ENCODE measurements at places on chromosomes 16 and 17. TPM values are rescaled to one million over a fixed set of nuclear protein-coding genes. Genes with fewer than 3 reads are reported as not detected.

DNA sequence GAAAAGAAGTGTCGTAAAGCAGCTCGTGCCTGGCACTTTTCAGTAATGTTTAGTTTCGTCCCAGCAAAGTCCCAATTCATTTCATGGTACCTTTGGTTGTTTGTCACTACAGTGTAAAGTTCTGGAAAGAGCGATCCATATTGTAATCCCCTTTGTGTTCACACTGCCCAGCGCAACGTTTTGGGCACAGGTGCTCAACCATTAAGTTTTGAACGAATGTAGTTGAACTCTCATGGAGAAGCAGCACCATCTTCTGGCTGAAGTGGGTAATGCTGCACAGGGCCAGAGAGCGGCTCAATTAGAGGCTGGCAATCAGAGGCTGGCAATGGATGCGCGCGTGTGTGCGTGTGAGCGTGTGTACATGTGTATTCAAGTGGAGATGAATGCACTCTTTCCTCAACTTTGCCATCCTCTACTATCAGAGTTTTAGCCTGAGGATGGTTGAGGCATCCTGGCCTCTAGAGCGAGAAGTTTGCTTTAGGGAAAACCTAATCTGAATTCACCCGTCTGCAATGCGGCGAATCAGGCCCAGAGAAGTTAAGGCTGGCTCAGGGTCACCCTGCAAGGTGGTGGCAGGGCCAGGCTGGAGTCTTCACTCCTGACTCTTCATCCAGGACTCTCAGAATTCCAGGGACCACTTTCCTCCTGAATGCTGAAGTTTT, 29.9 kb downstream of the DYNLL2 start:
- DNase-seq = peak; percentile 73

The METTL9 gene
- 59.5 TPM for total RNA-seq

DNA sequence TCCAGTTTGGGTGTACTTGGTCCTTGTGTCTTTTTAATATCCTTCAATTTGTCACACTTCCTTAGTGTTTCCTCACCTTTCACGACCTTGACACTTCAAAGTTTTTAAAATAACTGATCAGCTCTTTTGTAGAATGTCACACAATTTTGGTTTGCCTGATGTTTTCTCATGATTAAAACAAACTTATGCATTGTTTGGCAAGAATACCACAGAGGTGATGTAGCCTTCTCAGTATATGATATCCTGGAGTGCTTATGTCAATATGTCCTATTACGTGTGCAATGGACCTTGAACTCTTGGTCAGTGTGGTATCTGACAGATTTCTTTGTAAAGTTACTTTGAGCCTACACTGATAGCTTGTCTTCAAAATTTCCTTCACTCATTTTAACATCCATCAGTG, 297.4 kb downstream of the CNTNAP4 start:
- DNase-seq = no peak

- DNase-seq = no peak
These were observed 236.1 kb downstream of the GRIN2A start for GRCh38 chr16:9946022-9946720.

GRCh38 chr16:733382-734207, 6.7 kb downstream of the HAGHL start:
- DNase-seq = peak; percentile 62

The NETO2 gene
- total RNA-seq = 1.0 TPM

- DNase-seq = no peak
These were observed 75.4 kb upstream of the ZNF423 start for GRCh38 chr16:49931266-49931665.

The OTOP2 gene
- total RNA-seq = not detected

DNA sequence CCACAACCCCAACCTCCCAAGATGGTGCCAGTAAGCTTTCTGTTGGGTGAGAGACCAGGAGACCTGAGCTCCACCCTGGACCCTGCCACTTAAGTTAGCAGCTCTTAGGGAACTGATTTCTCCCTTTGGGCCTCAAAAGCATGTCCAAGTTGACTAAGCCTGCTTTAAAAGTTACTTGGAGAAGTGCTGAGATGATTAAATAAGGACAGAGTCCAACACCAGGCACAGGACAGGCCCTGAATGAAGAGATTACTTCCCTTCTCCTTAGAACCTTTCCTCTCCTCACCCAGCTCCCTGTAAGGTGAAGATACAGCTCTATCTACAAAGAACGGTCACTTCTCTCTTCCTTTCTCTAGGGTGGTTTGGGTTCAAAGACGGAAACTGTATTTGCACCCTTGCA, 162.6 kb downstream of the XYLT1 start:
- no peak for DNase-seq

DNA sequence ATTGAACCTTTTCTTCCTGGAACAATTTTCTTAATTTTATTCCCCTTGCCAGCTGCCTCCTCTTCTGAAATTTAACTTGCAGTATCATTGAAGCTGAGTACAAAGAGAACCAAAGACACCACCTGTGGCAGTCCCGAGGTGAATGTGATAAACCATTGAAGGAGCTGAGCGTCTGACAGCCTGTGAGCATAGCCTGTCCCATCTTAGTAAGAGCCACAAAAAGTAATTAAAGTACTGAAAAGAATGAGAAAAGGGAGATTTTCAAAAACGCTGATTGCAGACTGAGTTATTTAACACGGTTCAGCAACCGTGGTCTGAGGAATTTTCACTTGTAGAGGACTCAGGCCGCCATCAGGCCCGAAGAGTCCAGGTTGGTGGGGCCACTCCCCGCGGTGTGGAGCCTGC, 27.2 kb upstream of the ST6GALNAC1 start:
- DNase-seq = no peak

DNA sequence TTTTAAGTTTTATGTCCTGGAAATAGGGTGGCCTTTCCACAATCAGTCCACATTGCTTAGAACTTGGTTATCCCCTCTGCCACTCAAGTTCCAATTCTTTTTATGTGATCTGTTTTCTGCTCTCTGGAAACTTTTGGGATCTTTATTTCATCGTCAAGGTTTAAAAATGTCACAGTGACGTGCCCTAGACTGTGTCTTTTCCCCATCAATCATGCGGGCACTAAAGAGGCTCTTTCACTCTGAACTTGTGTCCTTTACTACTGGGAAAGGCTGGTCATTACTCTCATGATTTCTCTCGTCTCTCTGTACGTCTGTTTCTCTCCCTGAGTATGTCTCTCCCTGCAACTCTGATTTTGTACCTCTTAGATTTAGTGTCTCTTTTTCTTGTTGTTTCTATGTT, 189.8 kb upstream of the AXIN2 start:
- no peak for DNase-seq

The KRTAP9-8 gene
- total RNA-seq = not detected

DNA sequence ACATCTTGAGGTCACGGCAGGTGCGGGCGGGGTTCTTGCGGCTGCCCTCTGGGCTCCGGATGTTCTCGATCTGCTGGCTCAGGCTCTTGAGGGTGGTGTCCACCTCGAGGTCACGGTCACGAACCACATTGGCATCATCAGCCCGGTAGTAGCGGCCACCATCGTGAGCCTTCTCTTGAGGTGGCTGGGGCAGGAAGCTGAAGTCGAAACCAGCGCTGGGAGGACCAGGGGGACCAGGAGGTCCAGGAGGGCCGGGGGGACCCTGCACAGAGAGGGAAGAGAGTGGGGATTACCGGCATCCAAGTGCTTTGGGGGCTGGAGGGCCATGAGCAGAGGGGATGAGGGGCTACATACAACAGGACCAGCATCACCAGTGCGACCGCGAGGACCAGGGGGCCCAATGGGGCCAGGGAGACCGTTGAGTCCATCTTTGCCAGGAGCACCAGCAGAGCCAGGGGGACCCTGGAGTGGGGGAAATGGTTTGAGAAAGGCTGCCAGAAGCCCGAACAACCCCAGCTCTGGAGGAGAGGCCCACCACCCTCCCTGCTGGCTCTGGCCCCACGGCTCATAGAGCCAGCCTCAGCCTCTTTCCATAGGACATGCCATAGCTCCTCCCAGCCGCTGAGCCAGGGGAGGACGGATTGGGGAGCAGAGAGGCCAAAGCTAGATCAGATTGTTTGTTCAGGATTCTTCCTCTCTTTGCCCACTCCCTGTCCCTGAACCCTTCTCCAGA, 14.6 kb downstream of the COL1A1 start:
- no peak for DNase-seq

The ERI2 gene
- total RNA-seq = 10.7 TPM

DNA sequence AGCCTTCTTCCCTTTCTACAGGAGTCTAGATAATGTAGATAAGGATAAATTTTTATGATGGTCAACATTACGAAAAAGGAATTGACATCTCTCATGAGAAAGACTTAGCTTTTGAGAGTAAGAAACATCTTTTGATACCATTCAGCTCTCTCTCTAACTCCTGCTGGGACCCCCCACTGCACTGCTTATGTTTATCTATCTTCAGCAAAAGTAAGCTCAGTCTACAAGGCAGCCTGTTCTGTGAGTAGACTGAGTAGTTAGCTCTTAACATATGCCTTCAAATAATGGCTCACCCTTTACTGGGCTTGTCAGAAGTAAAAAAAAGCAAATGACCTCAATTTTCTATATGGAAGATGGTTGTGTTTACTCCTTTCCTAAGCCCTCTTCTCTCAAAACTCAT, 372.2 kb upstream of the CDH11 start:
- DNase-seq = no peak

GRCh38 chr16:76614269-76614668, 337.1 kb downstream of the CNTNAP4 start:
- no peak for DNase-seq

DNA sequence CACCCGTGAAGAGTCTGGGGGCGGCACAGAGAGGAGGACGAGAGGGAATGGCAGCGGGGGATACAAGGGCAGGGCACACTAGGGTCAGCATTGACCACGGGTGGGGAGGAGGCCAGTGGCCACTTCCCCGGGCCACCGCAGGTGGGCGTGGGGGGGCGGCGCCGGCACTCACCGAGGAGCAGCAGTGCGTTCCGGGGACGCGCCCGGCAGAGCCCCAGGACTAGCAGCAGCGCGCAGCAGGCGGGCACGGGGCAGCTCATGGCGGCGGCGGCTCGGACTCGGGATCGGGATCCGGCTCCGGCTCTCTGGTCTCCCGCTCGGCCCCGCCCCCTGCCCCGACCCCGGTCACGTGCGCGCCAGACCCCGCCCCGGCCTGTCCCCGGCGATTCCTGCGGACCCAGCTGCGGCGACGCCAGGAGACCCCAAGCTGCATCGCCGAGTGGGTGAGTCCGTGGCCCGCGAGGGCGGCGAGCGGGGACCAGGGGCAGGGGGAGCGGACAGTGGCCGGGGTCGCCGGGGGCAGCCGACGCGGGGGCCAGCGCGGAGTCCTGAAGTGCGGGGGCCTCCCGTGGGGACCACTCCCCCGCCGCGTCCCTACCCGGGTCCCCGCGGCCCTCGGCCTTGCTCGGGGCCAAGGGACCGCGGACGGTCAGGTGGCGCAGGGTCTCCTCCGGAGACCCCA, at the start of the genes SGSH and SLC26A11:
SGSH (minus strand) TSS at position 280 of the 682 bp plus-strand sequence; CDS start at position 260, 20 bp downstream.
SLC26A11 (plus strand) TSS at position 374 of the 682 bp plus-strand sequence. CDS start 1,134 bp downstream, outside the sequence.
- peak; percentile 94 for DNase-seq

GRCh38 chr17:66511135-66511534, 208.7 kb downstream of the PRKCA start:
- no peak for DNase-seq

The GRB7 gene
- total RNA-seq = 2.0 TPM

The YBX2 gene
- 1.9 TPM for total RNA-seq

The NUDT7 gene
- 34.7 TPM for total RNA-seq

- DNase-seq = peak; percentile 76
These were observed at the start of gene RRAD for GRCh38 chr16:66925322-66925840. TSS of gene RRAD (minus strand) at chr16:66925535. CDS start at chr16:66925179, 356 bp downstream.

The MON1B gene
- 22.6 TPM for total RNA-seq

GRCh38 chr16:87329436-87330256, 12.5 kb upstream of the C16orf95 start:
- peak; percentile 33 for DNase-seq

The KRT36 gene
- not detected for total RNA-seq

GRCh38 chr17:64786337-64786736, 124.2 kb upstream of the SMURF2 start:
- no peak for DNase-seq

DNA sequence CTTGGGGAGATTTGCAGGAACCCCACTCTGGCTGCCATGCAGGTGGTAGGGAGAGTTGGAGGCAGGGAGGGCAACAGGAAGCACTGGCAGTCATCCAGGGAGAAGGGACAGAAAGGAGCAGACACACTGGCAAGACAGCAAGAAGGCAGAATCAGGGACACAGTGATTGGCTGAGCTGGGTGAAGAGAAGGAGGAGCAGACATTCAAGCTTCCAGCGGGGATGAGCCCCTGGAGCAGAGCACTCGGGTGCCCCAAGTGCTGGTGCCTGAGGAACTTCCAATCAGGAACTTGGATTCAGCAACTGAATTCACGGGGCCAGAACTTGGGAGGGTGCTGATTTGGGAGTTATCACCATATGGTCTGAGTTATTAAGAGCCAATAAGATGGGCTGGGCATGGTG, 6.3 kb upstream of the ITGA3 start:
- DNase-seq = no peak
